ENCODE measurements at places on chromosomes 13 and 19.

DNA sequence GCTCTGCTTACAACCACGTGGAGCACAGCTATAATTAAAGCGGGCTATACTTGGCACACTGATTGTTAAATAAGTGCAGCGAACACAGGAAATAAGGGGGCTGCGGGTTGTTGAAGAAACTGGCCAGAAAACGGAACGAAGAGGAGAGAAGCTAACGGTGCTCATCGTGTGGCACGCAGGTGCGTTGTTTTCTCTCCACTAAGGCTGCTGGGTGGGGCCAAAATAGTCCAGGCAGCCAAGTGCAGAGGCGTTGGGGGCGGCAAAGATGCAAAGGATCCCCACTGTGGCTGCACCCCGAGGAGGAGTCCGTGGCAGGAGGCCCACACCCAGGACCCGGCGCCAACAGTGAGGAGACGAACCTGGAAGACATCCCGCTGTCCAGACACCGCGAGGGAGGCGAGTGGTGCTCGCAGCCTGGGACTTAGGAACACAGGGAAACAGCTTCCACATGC is 8.1 kb upstream of the ARL11 start:
- DNase-seq = no peak

GRCh38 chr19:16627193-16627927 is 644 bp downstream of the MED26 start:
- no peak for DNase-seq

- DNase-seq = peak; percentile 89
Measured at GRCh38 chr19:6039566-6040225, 61.8 kb upstream of the RANBP3 start.

DNA sequence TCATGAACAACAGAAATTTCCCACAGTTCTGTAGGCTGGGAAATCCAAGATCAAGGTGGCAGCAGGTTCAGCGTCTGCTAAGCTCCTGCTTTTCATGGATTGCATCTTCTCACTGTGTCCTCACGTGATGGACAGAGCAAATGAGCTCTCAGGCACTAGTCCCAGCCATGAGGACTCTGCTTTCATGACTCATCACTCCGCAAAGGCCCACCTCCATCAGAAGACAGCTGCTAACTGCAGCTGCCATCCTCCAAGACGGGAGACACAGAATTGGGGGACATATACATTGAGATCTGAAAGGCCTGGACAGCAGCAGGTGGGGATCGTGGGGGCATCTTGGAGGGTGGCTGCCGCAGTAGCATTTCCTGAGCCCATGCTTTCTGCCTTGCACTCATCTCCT is 44.4 kb upstream of the SPATA13 start:
- no peak for DNase-seq

- no peak for DNase-seq
Measured at GRCh38 chr13:50783066-50783465, 60.4 kb downstream of the DLEU7 start.

DNA sequence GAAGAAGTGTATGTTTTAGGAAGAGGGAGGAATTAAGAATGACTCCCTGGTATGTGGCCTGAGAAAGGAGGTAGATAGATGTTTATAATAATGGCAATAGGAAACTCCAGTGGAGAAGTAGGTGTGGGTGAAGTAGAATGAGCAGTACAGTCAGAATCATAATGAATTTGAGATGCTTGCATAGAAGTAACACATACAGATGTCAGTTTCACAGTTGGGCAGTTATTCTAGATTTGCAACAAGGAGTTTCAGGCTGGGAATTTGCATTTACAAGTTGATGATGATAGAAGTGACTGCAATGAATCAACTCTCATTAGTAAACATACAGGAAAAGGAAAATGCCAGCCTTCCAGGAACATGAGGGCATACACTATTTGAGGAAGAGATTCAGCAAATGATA is 149.0 kb downstream of the SLITRK1 start:
- DNase-seq = no peak

Measured in T1000 (cell line).